ENCODE measurements at places on chromosomes 12 and 14. TPM values are rescaled to one million over a fixed set of nuclear protein-coding genes. Genes with fewer than 3 reads are reported as not detected.

CLEC4C gene
- 0.28 TPM for polyA plus RNA-seq

GPR84 gene
- polyA plus RNA-seq, result 0.08 TPM

HHIPL1 gene
- 1.5 TPM for polyA plus RNA-seq

CCDC175 gene
- polyA plus RNA-seq, result 0.50 TPM

ANKLE2 gene
- 57.8 TPM for polyA plus RNA-seq

BORCS5 gene
- polyA plus RNA-seq, result 8.4 TPM

RDH12 gene
- 0.26 TPM for polyA plus RNA-seq

ACOT4 gene
- 3.8 TPM for polyA plus RNA-seq

KLRK1 gene
- polyA plus RNA-seq, result 0.87 TPM

MEG3 gene
- polyA plus RNA-seq, result 44.0 TPM

EDDM3A gene
- polyA plus RNA-seq, result not detected

SLCO1B1 gene
- polyA plus RNA-seq, result not detected

DNA sequence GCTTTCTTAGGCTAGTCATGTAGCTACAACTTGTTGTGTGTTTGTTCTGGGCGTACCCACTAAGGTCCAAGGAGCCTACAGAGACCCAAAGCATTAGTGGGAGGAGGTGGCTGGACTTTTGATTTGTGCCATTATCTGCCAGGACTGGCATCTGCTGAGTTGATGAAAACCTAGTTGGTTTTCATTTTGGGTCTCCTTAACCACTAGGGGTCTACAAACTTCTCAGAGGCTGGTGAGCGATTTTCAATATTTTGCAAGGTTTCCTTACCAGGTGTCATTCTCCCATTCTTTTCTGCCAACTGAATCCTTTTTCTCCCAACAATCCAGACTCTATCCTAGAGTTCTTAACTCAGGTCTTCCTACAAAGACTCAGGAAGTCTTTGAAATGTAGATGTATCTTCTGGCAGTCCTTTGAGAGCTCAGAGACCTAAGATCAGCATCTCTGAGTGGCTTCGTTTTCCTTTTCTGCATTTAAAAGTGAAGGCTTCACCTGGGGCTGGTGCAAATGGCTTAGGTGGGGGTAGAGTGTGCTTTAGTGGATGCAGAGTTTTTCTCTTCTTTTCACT, 150.0 kb upstream of the RMST start:
- no peak for DNase-seq

- no peak for DNase-seq
Observed at GRCh38 chr12:47223031-47223847, 143.5 kb upstream of the AMIGO2 start.

GRCh38 chr14:22882529-22883172, 371 bp upstream of the REM2 start:
- no peak for DNase-seq

DNA sequence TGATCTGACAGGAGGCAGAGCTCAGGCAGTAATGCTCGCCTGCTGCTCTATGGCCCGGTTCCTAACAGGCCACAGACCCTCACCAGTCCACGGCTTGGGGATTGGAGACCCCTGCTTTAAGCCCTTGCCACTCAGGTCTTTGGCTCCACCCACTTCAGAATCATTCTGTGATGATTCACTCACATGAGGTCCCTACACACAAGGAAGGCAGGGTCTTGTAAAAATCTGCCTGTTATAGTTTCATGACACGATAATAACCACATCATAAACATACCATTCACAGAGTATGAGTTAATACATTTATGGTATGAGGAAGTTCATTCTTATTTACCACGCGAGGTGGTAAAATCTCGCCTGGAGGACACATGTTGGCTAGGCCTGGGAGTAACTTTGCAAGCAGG, 29.0 kb upstream of the MAX start:
- DNase-seq, result no peak

DNA sequence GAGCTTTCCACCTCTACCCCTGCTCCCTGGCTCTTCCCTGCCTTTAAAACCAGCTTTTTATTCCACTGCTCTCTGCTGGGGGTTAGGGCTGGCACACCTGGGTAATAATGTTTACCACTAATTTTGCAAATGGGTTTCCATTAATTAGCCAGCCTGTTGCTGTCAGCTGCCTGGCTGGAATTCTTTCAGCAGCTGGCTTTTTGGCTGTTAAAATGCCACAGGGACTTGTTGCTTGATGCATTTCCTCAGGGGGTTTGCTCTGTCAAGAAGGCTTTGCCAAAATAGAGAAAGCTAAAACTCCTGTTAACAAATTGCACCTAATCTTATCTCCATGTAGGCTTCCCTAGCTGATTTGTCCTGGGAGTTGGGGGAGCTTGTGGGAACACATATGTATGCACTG, 51.8 kb upstream of the PSMC1 start:
- no peak for DNase-seq

- no peak for DNase-seq
Observed at GRCh38 chr14:51716610-51717009, 64.9 kb downstream of the FRMD6 start.

GRCh38 chr12:20549108-20549719, 145.9 kb upstream of the SLCO1C1 start:
- peak; percentile 48 for DNase-seq

GRCh38 chr14:63032076-63032475, 13.2 kb downstream of the KCNH5 start:
- DNase-seq, result no peak

DNA sequence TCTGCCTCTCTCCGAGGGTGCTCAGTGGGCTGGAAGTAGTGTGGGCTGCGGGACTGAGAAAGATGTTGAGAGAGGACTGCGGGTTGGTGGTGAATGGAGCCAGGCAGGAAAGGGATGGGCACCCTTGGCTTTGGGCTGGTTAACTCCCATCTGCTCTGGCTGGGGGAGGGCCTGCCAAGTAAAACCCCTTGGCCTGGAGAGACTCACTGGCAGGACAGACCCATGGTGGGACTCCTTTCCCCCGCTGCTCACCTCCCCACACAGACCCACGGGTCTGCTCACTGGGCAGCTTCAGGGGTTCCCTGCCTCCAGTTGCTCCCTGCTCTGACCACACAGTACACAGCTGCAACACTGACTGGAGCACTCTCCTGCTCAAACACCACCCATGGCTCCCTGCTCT, 54.1 kb downstream of the KRT80 start:
- no peak for DNase-seq

DNA sequence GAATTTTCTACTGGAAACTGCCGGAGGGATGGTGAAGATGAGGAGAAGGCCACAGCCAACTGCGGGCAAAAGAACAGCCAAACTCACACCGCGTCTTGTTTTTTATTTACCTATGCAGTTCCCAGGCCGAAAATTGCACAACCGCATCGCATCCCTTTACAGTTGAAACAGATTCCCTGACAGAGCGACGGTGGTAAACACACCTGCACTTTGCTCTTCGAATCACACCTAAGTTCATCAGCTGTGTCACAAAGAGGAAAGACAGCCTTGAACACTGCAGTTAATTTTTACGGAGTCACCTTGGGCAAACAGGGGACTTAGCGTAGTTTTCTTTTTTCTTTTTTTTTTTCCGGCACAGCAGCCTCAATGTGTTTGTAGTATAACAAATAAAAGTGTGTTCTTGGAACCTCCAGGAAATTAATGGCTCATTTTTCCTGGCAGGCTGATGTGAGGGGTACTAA, 272.0 kb upstream of the DIO3 start:
- DNase-seq, result no peak

DNA sequence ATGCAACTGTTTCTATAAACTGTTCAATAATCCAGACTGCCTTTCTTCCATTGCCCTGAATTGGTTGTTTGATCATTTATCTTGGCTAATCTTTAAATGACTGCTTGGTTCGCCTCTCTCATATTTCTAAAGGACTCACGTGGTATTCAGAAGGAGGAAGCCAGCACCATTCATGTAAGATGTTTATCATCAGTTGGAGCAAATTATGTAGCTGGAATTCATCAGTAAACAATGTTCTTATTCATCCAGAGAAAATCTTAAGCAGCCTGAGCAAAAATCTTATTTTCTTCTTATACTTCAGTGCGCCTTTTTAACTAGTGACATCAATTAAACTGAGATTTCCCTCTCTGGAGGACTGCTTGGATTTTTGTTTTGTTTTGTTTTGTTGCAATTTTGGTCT, 538.7 kb upstream of the TMEM132C start:
- DNase-seq, result no peak

GRCh38 chr12:51458635-51459034, 34.0 kb downstream of the SLC4A8 start:
- DNase-seq, result no peak

GRCh38 chr12:110903511-110903910, 16.9 kb downstream of the MYL2 start:
- no peak for DNase-seq

DNA sequence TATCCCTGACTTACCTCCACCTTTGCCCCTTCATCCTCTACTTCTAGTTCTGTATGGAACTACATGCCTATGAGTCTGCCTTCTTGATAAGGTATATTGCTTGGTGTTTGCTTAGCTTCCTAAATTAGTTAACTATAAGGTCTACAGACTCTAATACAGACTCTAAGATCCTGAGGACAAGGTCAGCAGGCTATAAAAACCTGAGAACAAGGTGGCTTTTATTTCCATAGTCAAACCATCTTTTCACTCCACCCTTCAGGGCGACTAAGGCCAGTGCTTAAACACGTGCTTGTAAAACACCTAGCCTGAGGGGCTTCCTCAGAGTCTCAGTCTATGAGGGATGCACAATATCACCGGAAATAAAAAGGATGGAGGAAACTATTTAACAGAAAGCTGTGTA, 36.1 kb upstream of the COL2A1 start:
- no peak for DNase-seq

DNA sequence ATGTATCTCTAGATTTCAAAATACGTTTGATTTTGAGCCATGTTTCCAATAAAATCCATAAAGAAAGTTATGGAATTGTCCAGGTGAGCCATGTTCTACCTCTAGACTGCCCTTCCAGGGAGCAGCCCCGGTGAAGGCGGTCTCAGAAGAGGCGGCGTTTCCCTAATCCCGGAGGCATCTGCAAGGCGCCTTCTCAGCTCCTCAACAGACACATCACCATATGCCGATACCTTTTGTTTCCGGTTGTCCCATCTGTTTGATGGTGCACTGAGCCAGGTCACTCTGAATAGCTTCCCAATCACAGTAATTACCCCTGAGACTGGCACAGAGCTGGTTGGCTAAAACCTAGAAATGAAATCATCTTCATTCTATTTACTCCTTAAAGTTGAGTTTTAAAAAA, 305.5 kb upstream of the FKBP4 start:
- DNase-seq, result no peak

GRCh38 chr12:112796067-112796466, 4.5 kb downstream of the RPH3A start:
- DNase-seq, result no peak

GRCh38 chr12:107369679-107370078, 276.3 kb upstream of the CRY1 start:
- no peak for DNase-seq

GRCh38 chr14:90649557-90650135, 166.6 kb downstream of the TTC7B start:
- no peak for DNase-seq

GRCh38 chr14:57362361-57362760, 28.0 kb upstream of the NAA30 start:
- no peak for DNase-seq

DNA sequence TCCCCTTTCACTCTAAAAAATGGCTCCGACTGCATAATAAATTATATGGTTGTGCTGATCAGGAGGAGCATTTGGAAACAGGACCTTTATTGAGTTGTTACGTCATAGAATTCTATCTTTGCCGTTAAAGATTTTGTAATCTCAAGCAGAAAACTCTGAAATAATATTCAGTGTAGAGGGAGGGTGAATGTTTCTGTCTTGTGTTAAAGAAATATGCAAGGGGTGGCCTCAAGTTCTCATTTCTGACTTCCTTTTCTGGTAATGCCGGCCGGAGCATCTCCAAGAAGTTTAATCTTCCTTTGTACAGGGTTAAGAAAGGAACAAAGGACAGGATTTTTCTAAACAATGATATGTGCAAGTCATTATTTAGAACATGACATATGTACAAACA, 165.1 kb downstream of the SLC38A4 start:
- DNase-seq, result no peak

DNA sequence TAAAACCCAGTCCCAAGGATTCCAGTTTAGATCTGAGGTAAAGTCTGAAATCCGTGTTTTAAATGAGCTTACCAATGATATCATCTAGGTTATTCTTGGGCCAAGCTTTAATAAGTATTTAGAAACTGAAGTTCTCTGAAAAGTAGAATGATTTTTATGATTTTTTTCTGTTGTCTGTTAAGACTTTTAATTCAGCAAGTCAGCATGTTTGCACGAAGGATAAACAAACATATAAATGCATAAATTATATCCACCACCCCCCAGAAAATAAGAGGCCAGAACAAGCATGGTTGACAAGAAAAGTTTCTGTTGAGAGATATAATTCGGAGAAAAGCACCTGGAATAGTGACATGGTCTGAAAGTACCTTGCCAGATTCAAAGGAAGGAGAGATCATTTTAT, 655.7 kb downstream of the NOVA1 start:
- DNase-seq, result no peak

DNA sequence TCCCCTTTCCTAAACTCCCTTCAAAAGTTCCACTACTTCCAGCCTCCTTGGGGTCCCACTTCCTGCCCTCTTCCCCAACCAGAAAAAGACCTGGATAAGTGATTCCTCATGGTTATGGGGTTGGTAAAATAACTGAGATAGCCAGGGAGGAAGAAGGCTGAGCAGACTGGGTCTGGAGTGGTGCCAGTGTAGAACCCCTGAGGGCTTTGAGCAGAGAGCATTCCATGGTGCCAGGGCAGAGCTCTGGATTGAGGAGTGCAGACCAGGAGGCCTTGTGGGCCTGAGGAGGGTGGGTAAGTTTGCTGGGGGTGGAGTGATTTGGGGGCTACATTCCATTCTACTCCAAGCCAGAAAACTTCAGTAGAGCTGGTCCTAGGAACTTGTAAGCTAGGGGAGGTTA, 9.5 kb upstream of the CISTR start:
- DNase-seq, result no peak

GRCh38 chr14:101336183-101336582, 225.1 kb upstream of the DIO3 start:
- no peak for DNase-seq

GRCh38 chr12:59834659-59835474, 239.0 kb downstream of the SLC16A7 start:
- DNase-seq, result no peak

DNA sequence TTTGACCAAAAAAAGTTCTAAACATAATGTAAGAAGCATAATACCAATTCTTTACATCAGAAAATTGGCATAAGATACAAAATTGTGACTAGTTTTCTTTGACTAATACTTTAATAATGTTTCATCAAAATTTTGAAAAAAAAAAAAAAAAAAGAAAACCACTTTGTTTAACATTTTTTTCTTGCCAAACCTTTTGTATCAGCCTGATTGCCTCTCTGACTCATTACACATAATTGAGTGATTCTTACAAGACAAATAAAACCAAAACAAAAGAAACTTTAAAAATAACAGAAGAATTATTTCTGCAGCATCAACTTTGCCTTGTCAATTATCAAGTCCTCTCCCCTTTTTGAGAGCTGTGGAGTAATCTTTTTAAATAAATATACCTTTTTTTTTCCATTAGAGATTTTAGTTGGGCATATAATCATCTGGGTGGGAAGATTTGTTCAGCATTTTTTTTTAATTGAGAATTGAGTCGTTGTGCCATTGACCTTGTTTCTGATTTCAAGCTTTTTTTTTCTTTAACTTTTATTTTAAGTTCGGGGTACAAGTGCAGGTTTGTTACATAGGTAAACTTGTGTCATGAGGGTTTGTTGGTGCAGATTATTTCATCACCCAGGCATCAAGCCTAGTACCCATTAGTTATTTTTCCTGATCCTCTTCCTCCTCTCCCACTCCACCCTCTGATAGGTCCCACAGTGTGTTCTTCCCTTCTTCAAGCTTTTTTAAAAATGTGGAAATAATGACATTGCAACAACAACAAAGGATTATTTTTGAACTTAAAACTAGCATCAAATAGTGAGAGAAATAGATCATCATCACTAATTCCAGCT, 45.8 kb upstream of the HMGA2 start:
- DNase-seq, result no peak

Data from right renal cortex interstitium (tissue), 3 donors.